Left cardiac atrium (tissue), 4 donors: ENCODE measurements at places on chromosomes 12 and 14. TPM values are rescaled to one million over a fixed set of nuclear protein-coding genes. Genes with fewer than 3 reads are reported as not detected.

DNA sequence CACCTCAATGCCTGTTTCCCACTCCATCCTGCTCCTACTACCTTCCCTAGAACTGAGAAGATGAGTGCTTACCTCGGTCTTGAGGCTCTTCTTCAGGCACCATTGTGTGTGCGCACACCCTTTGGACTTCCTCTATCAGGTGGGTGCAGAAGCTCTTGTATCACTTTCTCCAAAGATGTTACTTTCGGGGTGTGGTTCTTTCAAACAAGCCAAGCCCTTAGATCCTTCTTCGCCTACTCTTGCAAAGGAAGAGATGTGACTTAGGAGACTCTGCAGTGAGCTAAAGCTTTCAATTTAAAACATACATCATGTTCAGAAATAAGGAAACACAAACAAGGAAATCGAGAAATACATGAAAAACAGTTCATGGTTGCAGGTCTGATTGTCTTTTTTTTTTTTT lies at the start of gene CLEC4C:
Gene CLEC4C (minus strand): TSS at position 130 of the 400 bp plus-strand sequence. CDS start 27 bp downstream, at position 103.
- no peak for DNase-seq

VIPAS39 gene
- total RNA-seq, result 11.7 TPM

DNA sequence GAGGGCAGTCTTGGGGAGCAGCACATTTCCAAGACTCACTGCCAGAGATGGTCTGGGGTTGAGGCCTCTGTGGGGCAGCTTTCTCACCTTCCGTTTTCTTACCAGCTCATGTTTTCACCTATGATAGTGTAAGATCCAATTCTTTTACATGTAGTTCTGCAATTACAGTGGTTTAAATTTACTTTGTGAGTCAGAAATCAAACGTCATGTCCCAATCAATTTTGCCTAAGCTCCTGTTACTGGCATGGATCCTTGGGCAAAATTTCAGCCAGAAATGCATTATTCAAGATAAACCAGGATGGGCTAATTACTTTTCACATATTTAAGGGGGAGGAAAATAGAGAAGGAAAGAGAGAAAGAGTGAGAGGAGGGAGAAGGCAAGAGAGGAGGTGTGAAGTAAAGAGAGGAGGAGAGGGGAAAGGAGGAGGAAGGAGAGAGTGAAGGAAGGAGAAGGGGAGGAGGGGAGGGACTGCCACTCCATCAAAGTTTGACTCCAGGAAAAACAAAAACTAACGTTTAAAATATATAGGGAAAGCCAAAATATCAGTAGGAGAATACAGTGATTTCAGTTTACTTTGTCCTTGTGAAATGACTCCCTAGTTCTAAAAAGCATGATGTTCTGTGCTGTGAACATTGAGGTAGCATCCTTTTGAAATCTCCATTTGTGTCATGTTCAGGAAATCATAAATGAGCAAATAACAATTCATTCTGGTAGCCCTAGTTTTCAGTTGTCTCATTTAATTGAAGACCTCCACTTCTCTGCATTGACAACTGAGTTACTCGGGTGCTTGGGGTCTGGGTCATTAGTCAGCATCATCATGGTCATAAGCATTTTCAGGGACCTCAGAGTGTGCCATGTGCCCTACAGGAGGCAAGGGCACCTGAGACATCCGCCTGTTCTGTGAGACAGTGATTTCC lies 3.0 kb downstream of the BMAL2 start:
- DNase-seq, result no peak

DNA sequence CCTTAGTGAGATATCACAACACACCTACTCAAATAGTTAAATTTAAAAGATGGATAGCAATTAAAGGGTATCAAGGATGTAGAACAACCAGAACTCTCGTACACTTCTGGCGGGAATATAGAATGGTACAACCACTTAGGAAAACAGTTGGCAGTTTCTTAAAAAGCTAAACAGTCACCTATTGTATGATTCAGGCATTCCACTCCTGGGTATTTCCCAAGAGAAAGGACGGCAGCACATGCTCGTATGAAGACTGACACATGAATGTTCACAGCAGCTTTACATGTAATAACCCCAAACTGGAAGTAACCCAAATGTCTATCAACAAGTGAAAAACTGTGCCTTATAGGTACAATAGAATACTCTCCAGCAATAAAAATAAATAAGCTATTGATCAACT lies 465.2 kb downstream of the VRK1 start:
- DNase-seq, result no peak

- no peak for DNase-seq
Observed at GRCh38 chr12:100399095-100399494, 42.2 kb downstream of the SLC17A8 start.
